Left ventricle myocardium inferior (tissue), 1 donor: ENCODE measurements at places on chromosomes 13 and 19. TPM values are rescaled to one million over a fixed set of nuclear protein-coding genes. Genes with fewer than 3 reads are reported as not detected.

DNA sequence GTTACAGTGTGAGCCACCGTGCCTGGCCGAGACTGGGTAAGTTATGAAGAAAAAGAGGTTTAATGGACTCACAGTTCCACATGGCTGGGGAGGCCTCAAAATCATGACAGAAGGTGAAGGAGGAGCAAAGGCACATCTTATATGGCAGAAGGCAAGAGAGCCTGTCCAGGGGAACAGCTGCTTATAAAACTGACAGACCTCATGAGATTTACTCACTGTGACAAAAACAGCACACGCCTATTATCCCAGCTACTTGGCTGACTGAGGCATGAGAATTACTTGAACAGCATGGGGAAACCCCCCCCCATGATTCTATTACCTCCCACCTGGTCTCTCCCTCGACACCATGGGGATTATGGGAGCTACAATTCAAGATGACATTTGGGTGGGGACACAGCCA is 23.4 kb upstream of the ZNF561 start:
- H3K4me3 ChIP-seq: no peak overlapping the region
- H3K4me1 ChIP-seq: no peaks in the 10 kb centered on the region
- peaks cover 48% of the 10 kb centered on the region for H3K36me3 ChIP-seq
- DNase-seq: no peak
- no peaks in the 10 kb centered on the region for H3K27me3 ChIP-seq
- no peak overlapping the region for H3K27ac ChIP-seq

GRCh38 chr13:45416516-45417128 is 1.6 kb downstream of the SLC25A30 start:
- peak overlapping the region; percentile 89 for H3K4me3 ChIP-seq
- no peak for DNase-seq
- peaks cover under 1% of the 10 kb centered on the region for H3K36me3 ChIP-seq
- peaks cover 67% of the 10 kb centered on the region for H3K4me1 ChIP-seq

- no peak overlapping the region for H3K4me3 ChIP-seq
- no peak overlapping the region for H3K27ac ChIP-seq
- H3K4me1 ChIP-seq: peaks cover 57% of the 10 kb centered on the region
Observed at GRCh38 chr19:3516675-3517207, 10.6 kb downstream of the FZR1 start.

Gene ICAM4
- total RNA-seq: 0.36 TPM

GRCh38 chr19:12954612-12954962 is 2.4 kb downstream of the GADD45GIP1 start:
- no peak for DNase-seq
- H3K27me3 ChIP-seq: no peaks in the 10 kb centered on the region
- peaks cover 49% of the 10 kb centered on the region for H3K36me3 ChIP-seq
- peaks cover 67% of the 10 kb centered on the region for H3K4me1 ChIP-seq
- H3K4me3 ChIP-seq: no peak overlapping the region
- peak overlapping the region; percentile 96 for H3K27ac ChIP-seq

DNA sequence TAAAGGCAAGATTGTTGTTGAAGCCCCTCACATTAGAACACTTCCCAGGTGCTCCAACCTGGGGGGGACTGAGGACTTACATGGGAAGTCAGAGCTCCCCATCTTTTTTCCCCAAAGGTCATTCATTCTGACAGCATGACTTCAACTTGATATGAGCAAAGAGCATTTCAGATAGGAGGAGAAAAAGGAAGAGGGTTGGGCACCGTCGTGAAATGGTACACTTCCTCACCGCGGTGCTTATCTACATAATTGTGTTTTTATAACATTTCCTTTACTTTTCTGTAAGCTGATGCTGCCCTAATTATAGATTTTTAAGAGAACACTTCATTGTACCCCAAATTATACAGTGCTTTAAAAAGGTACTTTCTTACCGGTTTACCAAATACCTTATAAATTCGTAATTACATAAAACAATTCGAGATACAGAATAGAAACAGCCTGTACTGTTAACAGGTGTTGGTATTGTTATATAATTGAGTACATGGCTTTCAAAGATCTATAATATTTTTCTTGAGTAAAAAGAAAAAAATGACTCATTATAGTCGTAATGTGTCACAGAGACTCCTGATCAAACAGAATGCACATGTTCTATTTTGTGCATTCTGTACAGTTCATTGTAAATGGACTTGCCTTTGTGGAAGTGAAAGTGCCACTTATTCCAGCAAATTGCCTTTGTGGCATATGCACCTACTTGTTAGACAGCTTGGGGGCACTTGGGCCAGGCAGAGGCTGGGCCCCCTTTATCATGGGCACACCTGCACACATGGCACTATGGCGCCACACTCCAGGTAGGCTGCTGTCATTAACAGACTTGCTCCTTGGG is 81.8 kb downstream of the GGACT start:
- no peaks in the 10 kb centered on the region for H3K36me3 ChIP-seq
- H3K27ac ChIP-seq: no peak overlapping the region
- no peak overlapping the region for H3K4me3 ChIP-seq

Gene FUT2
- total RNA-seq: not detected

DNA sequence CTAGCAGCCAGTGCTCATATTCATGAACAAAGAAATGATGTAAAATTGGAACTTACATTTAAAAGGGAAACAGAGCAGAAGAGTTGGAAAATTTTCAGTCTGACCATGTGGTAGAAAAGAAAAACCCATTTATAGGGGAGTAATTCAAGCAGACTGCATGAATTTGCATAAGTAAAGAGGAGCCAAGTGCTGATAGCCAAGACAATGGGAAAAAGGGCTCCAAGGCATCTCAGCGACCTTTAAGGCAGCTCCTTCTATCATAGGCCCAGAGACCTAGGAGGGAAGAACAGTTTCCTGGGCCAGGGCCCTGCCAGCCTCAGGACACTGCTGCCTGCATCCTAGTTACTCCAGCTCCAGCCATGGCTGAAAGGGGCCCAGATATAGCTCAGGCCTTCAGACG is 7.5 kb downstream of the DNAJC3 start:
- H3K27ac ChIP-seq: no peak overlapping the region
- H3K4me1 ChIP-seq: peaks cover 66% of the 10 kb centered on the region
- H3K4me3 ChIP-seq: no peak overlapping the region
- no peaks in the 10 kb centered on the region for H3K27me3 ChIP-seq
- DNase-seq: no peak

Gene ZNF20
- 2.2 TPM for total RNA-seq

Gene LRG1
- 0.41 TPM for total RNA-seq

DNA sequence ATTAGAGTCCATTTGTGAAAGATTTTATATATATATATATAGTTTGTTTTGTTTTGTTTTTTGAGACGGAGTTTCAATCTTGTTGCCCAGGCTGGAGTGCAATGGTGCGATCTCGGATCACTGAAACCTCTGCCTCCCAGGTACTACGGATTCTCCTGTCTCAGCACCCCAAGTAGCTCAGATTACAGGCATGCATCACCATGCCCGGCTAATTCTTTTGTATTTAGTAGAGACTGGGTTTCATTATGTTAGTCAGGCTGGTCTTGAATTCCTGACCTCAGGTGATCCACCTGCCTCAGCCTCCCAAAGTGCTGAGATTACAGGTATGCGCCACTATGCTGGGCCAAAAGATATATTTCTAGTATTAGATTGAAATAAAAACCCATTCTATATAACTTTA is 4.0 kb upstream of the ZNF701 start:
- H3K27ac ChIP-seq: no peak overlapping the region
- no peak overlapping the region for H3K4me3 ChIP-seq
- peaks cover 40% of the 10 kb centered on the region for H3K36me3 ChIP-seq
- H3K4me1 ChIP-seq: peaks cover 17% of the 10 kb centered on the region
- DNase-seq: no peak

Gene CGB1
- total RNA-seq: not detected

DNA sequence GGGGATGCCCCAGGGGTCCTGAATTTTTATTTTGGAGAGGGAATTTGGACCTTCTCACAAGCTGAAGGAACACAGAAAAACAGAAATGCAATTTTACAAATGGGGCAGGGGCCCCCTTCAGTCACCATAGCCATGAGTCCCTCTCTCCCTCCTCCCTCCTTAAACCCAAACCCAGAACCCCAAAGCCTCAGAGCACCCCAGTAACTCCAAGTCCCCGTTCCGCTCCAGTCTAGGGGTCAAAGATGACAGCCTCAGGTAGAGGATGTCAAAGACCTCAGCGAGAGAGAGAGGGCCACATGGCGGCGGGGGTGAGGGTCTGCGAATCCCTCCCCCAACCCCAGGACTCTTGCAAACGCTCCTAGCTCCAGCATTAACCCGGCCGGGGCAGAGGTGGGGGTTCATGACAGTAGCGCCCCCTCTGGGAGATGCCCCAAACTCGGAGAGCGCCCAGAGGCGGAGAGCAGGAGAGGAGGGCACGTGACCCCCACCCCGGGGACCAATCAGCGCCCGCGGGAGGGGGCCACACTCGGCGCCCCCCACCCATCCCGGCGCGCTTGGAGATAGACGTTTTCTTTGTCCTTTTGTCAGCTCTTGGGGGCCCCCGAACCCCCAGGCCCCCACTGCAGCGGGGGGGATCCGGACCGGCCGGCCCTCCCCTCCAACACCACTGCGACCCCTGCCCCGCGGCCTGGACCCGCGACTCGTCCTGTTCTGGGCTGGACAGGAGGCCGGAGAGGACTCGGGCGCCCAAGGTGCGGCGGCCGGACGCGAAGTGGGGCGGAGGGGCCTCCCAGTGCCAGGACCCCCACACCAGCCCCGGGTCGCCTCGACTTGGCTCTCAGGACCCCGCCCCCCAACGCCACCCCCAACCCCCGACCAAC is 20.8 kb upstream of the SEMA6B start:
- peaks cover 81% of the 10 kb centered on the region for H3K27me3 ChIP-seq
- H3K27ac ChIP-seq: peak overlapping the region; percentile 12
- DNase-seq: no peak

DNA sequence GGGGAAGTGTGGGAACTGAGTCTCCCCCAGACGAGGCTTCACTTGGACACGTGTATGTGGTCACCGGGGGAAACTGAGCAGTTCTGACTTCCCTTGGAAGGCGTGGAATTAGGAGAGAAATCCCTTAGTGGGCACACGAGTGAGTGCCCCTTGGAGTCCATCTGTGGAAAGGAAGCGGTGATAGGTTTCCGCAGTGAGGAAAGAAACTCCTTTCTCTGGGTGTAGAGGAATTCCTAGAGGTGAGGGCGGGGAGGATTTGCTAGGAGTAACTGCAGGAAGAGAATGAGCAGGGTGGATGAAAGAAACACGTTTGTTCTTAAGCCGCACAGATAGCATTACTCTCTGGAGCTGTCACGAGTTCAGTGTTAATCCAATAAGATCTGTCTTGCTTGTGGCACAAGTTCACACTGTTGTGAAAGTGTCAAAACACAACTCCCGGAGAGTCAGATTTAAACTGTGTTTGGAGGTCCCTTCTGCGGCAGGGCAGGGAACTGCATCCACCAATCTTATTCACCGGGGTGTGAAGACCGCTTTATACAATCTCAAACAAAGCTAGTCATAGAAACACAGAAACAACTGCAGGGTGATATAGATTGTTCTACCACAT is 1.2 kb downstream of the KL start:
- H3K27me3 ChIP-seq: peaks cover 7% of the 10 kb centered on the region
- no peaks in the 10 kb centered on the region for H3K36me3 ChIP-seq
- H3K4me3 ChIP-seq: peak overlapping the region; percentile 76

DNA sequence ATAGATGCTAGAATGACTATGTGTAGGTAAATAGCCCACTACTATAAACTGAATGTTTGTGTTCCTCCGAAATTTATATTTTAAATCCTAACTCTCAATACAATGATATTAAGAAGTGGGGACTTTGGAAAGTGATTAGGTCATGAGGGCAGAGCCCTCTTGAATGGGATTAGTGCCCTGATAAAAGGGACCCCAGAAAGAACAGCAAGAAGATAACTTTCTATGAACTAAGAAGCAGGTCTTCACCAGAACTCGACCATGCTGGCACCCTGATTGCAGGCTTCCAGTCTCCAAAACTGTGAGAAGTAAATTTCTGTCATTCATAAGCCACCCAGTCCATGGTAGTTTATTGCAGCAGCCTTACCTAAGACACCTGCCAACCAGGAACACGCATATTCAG is 33.9 kb downstream of the OXGR1 start:
- H3K36me3 ChIP-seq: no peaks in the 10 kb centered on the region
- H3K27me3 ChIP-seq: no peaks in the 10 kb centered on the region
- H3K4me3 ChIP-seq: no peak overlapping the region
- no peaks in the 10 kb centered on the region for H3K4me1 ChIP-seq
- DNase-seq: no peak
- H3K27ac ChIP-seq: no peak overlapping the region
